Smooth muscle cell of the brain vasculature (primary cell): ENCODE measurements at places on chromosomes 2 and 18.

GRCh38 chr2:221318376-221319130, 253.6 kb downstream of the EPHA4 start:
- DNase-seq = no peak

DNA sequence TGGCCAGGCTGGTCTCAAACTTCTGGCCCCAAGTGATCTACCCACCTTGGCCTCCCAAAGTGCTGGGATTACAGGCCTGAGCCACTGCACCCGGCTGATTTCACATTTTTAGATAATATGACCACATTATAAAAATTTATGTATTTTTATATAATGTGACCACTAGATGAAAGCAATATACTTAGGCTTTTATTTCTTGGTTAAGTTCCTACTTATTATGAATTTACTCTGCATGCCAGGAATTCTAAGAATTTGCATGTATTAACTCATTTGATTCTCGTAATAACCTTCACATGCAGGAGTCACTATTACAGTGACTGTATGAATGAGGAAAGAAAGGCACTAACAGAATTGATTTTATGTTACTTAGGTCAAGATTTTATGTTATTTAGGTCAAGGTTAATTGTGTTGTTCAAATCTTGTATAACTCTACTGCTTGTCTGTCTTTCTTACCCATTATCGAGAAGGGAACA, 25.6 kb upstream of the CASP8 start:
- no peak for DNase-seq

GRCh38 chr2:128564131-128564530, 245.5 kb upstream of the HS6ST1 start:
- no peak for DNase-seq

- no peak for DNase-seq
Measured at GRCh38 chr2:171281110-171281509, 120.4 kb upstream of the TLK1 start.

DNA sequence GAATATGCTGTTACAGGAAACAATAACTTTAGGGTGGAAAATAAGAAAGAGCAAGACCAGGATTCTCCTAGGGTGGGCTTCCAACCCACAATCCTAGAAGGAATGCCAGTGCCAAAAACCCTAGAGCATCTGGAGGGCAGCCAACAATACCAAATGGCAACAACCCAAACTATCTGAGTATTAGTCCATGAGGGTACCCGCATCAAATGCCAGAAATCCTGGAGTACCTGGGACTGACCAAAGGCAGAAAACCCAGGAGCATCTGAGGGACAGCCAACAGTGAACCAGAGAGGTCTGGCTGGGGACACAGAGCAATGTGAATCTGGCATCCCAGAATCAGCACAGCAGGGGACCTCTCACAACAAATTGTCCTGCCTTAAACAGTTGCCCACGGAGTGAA, 126.3 kb downstream of the SCG2 start:
- DNase-seq = no peak

DNA sequence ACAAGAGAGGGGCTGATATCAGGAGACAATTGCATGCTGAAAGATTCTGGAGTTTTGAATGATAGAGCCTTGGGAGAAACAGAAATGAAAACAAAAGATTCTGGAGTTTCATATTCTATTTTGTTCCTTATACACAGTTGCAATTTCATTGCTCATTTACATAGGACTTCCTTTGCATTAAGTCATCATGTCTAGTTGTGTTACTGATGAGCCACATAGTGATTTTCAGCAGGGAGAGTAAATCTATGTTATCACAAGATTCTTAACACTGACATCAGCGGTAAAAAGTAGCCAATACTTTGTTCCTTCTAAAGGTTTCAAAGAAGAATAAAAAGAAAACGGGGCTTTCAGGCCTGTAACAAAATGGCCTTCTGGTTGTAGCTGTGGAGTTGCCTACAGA, 7.1 kb downstream of the ADAM17 start:
- DNase-seq = no peak

GRCh38 chr2:99607454-99607853, 117.6 kb upstream of the REV1 start:
- DNase-seq = no peak

GRCh38 chr2:197176522-197176921, 134.1 kb downstream of the ANKRD44 start:
- DNase-seq = no peak

DNA sequence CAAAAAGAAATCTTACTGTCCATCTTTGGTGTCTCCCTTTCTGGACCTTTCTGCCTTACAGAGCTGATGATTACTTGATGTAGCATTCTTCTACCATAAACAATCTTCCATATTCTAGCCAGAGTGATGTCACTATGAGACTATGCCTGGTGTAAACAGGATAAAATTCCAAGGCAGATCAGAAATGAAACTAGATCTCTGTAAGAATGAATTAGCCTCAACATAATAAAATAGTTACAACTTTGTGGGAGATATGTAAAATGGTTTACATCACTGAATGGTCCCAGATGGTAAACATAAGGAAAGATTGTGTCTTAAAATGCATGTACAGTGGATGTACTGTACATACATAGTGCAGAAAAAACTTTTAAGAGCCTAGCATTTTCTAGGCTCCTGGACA, 112.3 kb upstream of the ZNF521 start:
- DNase-seq = no peak

DNA sequence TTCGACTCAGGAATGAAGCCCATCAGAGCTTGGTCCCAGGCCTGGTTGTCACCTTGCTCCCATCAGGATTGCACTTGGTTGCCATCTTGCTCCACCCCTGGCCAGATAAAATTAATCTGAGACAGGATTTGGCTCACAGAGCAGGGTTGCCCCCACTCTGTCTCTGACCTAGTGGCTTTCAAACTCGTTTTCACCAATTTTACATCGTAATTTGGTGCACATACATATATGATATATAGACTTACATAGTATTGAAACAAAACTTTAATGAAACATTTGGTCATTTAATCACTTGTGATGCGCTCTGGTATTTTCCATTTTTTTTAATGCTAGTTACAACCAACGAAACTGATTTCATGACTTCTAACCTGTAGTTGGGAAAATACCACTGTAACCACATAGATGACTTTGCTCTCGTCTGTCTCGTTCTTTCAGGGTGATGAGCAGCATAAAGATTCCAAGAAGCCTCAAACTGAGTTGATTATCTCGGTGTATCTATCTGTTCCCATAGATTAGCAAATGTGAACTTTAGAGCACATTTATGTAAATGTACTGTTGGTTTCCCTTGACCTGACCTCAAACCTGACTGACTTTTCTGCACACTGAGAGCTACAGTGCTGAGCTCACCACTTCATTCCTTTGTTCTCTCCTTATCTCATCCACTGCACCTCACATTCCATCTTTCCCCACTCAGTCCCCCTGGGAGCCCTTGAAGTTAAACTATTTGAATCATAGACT, 30.5 kb upstream of the PLB1 start:
- no peak for DNase-seq

- peak; percentile 55 for DNase-seq
Measured at GRCh38 chr2:74587664-74588277, 33.3 kb downstream of the DOK1 start.

DNA sequence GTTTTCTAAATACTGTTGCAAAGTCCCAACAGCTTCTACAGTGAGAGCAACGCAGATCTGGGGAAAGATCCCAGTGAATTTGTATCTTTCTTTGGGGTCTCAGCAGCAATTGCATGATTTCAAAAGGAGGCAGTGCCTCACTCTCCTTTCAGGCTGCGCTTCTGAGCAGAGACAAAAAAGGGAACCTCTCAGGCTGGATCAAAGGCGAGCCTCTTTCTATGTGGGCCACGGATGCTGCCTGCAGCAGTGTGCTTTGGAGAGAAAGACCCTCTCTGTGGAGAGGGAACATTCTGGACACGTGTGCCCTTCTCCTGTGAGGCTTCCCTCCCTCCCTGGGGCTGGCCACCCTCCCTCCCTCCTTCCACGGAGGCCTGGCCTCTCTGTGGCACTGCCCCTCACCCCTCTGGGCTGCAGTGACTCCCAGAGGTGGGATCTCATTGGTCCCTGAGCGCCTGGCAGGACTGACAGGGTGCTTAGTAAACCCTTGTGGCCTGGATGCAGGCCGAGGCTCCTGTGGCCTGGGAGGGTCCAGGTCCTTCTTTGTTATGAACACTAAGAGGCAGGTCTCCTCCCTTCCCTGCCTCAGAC, 21.6 kb upstream of the PDIA6 start:
- no peak for DNase-seq

- DNase-seq = no peak
Measured at GRCh38 chr2:9765611-9766531, 77.4 kb upstream of the TAF1B start.

- no peak for DNase-seq
Measured at GRCh38 chr2:173355132-173355865, 627 bp downstream of the CDCA7 start.
